ENCODE measurements at places on chromosomes 2 and 18. TPM values are rescaled to one million over a fixed set of nuclear protein-coding genes. Genes with fewer than 3 reads are reported as not detected.

The CCDC150 gene
- total RNA-seq, result 3.3 TPM

The MOGAT1 gene
- not detected for total RNA-seq

The PSTPIP2 gene
- total RNA-seq, result 12.6 TPM

The ICA1L gene
- 7.7 TPM for total RNA-seq

- H3K4me3 ChIP-seq, result no peak overlapping the region
- H3K36me3 ChIP-seq, result no peaks in the 10 kb centered on the region
- no peak overlapping the region for H3K27ac ChIP-seq
- H3K27me3 ChIP-seq, result no peaks in the 10 kb centered on the region
- no peaks in the 10 kb centered on the region for H3K4me1 ChIP-seq
Measured at GRCh38 chr2:40448476-40449079, 3.3 kb downstream of the SLC8A1 start.

DNA sequence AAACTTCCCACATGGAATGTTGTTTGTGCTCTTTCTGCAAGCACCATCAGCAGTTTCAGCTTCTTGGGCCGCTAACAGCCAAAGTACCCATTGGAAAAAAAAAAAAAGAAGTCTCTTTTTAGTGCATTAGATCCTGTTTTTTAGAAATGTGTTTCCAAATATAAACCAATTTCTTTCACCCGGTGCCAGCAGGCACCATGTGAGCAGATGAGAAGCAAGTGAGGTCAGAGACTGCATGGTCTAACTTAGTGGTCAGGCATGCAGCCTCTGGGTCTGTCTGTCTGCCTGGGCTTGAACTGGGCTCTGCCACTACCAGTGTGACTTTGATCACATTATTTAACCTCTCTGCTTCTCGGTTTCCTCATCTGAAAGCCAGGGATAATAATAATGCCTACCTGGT, 75.2 kb upstream of the NRP2 start:
- no peak overlapping the region for H3K27ac ChIP-seq
- H3K36me3 ChIP-seq, result no peaks in the 10 kb centered on the region
- H3K4me3 ChIP-seq, result no peak overlapping the region
- no peaks in the 10 kb centered on the region for H3K27me3 ChIP-seq
- H3K4me1 ChIP-seq, result peaks cover 15% of the 10 kb centered on the region

GRCh38 chr2:159802673-159803072, 4.7 kb upstream of the CD302 start:
- no peak for DNase-seq
- H3K36me3 ChIP-seq, result no peaks in the 10 kb centered on the region
- no peaks in the 10 kb centered on the region for H3K4me1 ChIP-seq
- H3K27me3 ChIP-seq, result no peaks in the 10 kb centered on the region

DNA sequence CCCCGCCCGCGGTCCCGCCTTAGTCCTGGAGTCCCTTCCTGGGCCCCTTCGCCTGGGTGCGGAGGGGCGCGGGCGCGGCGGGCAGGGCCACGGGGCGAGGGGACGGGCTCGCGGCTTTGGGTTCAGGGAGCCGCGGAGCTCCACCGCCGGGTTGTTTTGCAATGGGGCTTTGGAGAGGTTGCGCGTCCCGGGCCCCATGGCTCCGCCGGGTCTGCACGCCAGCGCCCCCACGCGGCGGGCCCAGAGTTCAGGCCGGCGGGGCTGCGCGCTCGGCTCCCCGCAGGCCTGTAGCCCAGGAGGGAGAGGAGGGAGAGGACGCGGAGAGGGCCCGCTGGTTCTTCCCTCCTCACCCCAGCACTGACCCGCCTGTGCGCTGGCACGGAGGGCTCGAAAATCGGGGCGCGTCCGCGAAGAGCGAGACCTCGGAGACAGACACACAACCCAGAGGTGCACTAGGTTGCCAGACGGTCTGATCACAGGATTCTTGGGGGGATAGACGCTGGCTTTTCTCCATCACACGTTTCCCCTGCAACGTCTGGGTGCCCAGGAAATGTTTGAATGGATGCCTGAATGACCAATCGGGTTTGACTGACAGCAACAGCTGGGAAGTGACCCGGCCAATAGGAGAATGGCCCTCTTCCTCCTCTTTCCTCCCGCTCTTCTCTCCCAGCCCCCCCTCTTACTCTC, 4.9 kb upstream of the SIX2 start:
- H3K27me3 ChIP-seq, result no peaks in the 10 kb centered on the region
- H3K4me3 ChIP-seq, result peak overlapping the region; percentile 40
- no peaks in the 10 kb centered on the region for H3K4me1 ChIP-seq

DNA sequence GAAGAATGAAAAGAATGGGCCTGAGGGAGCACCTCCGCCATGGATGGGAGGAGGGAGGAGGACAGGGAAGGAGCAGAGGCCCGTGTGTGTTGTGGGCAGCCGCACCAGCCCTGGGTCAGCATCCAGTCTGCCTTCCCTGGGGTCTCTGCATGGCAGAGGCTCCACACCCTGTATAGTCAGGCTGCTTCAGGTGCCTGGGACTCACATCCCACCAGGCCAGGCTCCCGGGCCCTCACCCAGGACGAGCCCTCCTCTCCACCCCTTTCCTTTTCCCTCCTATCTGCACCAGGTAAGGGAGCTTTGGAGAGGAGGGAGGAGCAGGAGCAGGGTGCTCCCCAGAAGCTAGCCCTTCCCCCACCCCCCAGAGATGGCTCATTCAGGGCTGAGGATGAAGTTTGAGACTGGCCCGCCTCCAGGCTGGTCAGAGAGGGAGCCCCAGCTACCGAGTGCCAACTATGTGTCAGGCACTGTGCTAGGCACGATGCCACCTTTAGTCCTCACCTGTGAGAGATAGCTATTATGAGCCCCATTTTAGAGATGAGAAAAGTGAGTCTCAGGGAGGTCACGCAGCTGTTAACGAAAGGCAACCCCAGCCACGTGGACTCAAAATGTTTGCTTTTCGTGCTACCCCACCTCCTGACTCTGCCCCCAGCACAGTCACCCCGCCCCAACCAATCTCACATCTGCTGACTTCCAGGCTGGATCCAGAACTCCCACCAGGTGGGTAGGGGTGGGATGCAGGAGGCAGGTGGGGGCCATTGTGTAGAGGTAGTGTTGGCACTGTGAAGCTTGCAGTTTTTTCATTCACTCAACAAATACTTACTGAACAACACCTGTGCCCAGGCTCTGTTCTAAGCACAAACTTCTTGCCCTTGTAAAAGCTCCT, 242.1 kb downstream of the DYSF start:
- peak; percentile 57 for DNase-seq
- no peaks in the 10 kb centered on the region for H3K4me1 ChIP-seq
- no peaks in the 10 kb centered on the region for H3K27me3 ChIP-seq

DNA sequence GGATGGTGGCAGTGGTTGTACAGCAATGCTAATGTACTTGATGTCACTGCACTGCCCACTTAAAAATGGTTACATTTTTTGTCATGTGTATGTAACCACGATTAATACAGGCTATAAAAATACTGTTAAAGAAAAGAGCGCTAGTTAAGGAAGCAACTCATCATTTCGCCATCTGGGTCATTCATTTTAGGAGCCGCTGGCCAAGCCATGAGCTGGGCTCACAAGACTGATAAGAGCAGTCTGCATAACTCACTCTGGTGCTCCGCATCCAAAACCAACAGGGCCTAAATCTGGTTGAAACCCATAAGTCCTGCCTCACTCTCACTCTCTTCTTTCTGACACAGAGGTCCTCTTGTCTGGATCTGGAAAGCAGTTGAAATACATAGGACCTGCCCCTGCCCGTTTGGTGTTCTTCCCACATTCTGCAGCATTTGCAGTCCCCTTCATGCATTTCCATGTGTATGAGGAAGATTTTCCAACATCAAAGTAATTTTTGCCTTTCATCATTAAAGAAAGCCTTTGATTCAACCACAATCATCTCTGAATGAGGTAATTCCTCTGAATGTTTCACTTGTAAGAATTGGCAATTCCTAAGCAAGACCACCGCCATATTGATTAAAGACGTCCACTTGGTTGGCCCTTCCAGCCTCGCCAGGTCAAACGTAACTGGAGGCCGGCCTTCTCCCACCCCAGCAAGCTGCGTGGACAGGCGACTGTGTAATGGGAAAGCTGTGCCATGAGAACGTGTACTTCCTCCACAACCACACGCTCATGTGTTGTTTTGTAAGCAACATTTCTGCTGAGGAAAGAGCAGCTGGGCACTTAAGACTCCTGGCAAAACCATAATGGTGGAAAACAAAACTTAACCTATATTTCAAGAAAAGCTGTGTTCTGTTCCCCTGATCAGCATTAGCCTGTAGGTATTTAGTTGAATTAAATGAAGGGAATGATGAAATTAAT, 112.2 kb downstream of the VAPA start:
- no peak overlapping the region for H3K4me3 ChIP-seq
- no peak overlapping the region for H3K27ac ChIP-seq
- no peak for DNase-seq
- H3K4me1 ChIP-seq, result no peaks in the 10 kb centered on the region
- no peaks in the 10 kb centered on the region for H3K27me3 ChIP-seq

- H3K36me3 ChIP-seq, result no peaks in the 10 kb centered on the region
- H3K27ac ChIP-seq, result no peak overlapping the region
- DNase-seq, result no peak
- no peaks in the 10 kb centered on the region for H3K4me1 ChIP-seq
- H3K27me3 ChIP-seq, result no peaks in the 10 kb centered on the region
- H3K4me3 ChIP-seq, result no peak overlapping the region
Measured at GRCh38 chr18:80196528-80197320, 50.6 kb downstream of the PARD6G start.

DNA sequence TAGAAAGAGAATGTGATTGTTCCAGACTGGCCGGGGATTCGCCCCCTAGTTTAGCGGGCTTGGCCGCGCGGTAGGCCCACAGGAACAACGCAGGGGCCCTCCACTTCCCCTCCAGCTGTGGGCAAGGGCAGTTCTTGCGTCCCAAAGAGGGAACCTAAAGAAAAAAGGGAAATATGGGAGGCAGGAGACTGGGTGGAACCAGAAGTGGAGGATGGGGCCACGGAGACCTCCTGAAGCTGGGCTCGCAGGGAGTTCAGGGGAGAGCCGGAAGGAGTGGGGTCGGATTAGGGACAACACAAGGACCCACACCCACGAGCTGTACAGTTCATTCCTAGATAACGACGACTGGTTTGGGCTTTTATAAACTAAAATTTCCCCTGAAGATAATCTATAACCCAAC, 18.2 kb downstream of the GNLY start:
- no peaks in the 10 kb centered on the region for H3K27me3 ChIP-seq
- no peaks in the 10 kb centered on the region for H3K36me3 ChIP-seq
- DNase-seq, result peak; percentile 78
- no peak overlapping the region for H3K4me3 ChIP-seq
- no peak overlapping the region for H3K27ac ChIP-seq
- H3K4me1 ChIP-seq, result no peaks in the 10 kb centered on the region

- no peak for DNase-seq
- no peaks in the 10 kb centered on the region for H3K36me3 ChIP-seq
- no peak overlapping the region for H3K4me3 ChIP-seq
- no peaks in the 10 kb centered on the region for H3K27me3 ChIP-seq
- H3K27ac ChIP-seq, result no peak overlapping the region
- H3K4me1 ChIP-seq, result peaks cover 3% of the 10 kb centered on the region
Measured at GRCh38 chr2:67858886-67859285, 203.9 kb downstream of the C1D start.

DNA sequence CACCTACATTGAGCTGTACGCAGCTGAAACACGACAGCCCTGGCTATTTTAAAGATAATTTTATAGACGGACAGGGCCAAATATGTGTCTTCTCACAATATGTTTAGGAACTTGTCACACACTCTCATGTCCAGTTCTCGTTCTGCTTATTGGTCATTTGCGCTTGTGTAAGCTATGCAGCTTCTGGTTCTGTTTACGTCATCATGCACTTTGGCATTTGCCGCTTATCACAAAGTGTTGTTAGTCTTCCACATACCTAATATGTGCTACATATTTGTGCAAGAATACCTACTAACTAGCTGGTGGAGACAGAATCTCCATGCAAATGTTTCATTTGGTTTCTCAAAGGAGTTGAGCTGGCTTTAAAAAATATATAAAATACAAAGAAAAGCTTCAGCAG, 7.5 kb upstream of the ZNF516 start:
- H3K36me3 ChIP-seq, result no peaks in the 10 kb centered on the region
- H3K27ac ChIP-seq, result no peak overlapping the region
- DNase-seq, result no peak
- H3K4me3 ChIP-seq, result no peak overlapping the region
- no peaks in the 10 kb centered on the region for H3K4me1 ChIP-seq

GRCh38 chr2:24993406-24994145, 21.8 kb upstream of the DNAJC27 start:
- H3K4me1 ChIP-seq, result peaks cover 2% of the 10 kb centered on the region
- no peak overlapping the region for H3K27ac ChIP-seq
- no peak overlapping the region for H3K4me3 ChIP-seq
- no peak for DNase-seq
- no peaks in the 10 kb centered on the region for H3K36me3 ChIP-seq

GRCh38 chr2:168157926-168158325, 89.5 kb downstream of the STK39 start:
- no peak overlapping the region for H3K27ac ChIP-seq
- H3K4me1 ChIP-seq, result peaks cover 3% of the 10 kb centered on the region
- no peak overlapping the region for H3K4me3 ChIP-seq
- no peaks in the 10 kb centered on the region for H3K27me3 ChIP-seq
- no peak for DNase-seq

DNA sequence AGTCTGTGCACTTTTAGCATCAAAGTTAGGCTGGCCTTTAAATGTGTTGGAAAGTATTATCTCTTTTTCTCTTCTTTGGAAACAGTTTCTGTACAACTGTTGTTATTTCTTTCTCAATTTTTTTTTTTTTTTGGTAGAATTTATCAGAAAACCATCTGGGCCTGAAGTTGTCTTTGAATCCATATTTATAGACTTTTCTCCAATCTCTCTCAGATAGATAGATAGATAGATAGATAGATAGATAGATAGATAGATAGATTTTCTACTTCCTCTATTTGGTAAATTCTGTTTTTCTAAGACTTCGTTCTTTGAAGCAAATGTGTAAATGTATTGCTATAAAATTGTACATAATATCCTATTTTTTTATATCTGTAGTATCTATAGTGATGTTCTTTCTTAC, 17.5 kb downstream of the DNAJC10 start:
- no peak overlapping the region for H3K4me3 ChIP-seq
- DNase-seq, result no peak
- no peaks in the 10 kb centered on the region for H3K4me1 ChIP-seq
- H3K27ac ChIP-seq, result no peak overlapping the region
- H3K27me3 ChIP-seq, result no peaks in the 10 kb centered on the region
- H3K36me3 ChIP-seq, result no peaks in the 10 kb centered on the region

GRCh38 chr2:105609746-105610402, 134.8 kb upstream of the NCK2 start:
- no peak for DNase-seq
- no peak overlapping the region for H3K27ac ChIP-seq
- H3K36me3 ChIP-seq, result no peaks in the 10 kb centered on the region
- no peaks in the 10 kb centered on the region for H3K27me3 ChIP-seq

DNA sequence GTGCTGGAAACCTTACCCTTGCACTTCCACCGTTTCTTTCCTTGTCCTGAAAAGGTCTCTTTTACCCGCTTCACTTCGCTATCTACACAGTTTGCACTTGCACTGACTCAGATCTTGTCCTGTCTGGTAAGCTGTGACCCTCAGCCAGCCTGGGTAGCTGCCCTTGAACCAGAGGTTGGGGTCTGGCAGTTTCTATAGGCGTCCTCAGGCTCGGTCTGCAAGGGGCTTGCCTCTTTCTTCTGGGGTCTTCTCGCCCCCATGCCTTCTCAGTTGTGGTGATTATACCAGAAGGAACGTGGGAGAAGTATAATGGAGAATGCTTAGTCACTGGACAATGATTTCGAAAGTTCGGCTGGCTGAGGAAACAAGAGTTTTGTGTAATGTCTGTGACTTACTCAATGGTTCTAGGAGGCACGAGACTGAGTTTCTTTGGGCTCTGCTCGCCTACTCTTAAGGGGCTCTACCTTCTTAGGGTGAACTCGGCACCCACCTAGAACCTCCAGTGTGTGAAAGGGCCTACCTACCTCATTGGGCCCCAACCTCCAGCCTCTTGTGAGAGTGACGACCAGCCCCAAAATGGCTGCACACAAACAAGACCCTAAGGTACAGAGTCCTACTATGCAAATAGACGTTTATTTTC, 6.9 kb upstream of the STAT1 start:
- H3K4me3 ChIP-seq, result peak overlapping the region; percentile 48
- no peaks in the 10 kb centered on the region for H3K36me3 ChIP-seq
- peak overlapping the region; percentile 97 for H3K27ac ChIP-seq

Data from aorta (tissue), 5 donors.